ENCODE measurements at places on chromosomes 11 and 22.

- DNase-seq = peak; percentile 52
Measured at GRCh38 chr11:32899438-32899837, 6.8 kb downstream of the QSER1 start.

DNA sequence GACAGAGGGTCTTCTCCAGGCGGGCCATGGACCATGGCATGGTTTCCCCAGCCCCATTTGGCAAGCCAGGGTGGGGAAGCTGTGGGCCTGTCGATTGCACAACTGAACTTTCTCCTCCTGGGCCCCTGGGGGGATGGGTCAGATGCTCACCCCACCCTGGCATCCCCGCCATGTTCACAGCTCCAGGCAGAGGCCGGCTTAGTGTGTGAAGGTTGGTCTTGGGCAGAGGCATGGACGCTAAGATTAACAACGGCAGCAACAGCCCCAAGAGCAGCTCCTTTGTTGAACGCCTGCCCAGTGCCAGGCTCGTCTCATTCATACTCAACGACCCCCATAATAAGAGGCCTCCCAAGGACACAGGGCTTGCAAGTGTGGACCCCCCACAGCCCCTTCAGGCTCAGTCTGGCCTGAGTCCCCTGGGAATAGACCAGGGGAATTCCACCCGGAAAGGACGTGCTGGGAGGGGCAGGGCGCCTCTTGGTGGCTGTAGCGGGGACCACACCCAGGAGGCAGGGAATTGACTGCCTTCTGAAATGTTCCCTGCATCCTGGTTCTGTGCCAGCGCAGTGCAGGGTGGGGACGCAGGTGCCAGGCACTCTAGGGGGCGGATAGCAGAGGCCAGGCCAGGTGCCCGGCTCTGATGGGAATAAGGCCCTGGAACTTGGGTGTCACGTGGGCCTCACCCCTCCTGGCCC, 8.3 kb downstream of the TSPO start:
- peak; percentile 25 for DNase-seq

DNA sequence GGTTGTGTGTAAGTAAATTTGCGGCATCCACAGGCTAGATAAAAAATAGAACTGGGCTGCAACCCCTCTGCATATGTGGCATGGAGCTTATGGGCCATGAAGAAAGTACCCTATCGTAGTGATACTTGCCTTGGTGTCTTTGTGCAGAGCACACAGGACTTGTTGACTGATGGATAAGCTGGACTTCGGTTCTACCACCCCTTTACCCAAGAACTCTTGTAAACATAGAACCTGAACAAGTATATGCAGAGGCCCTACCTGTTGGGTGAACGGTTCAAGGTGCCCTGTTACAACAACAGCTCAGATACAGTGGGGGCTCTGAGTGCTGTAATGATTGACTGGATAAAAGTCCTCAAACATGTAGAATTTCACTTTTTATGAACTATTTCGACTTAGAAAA, 3.0 kb upstream of the LGR4 start:
- DNase-seq = no peak

GRCh38 chr11:122128146-122128545, 12.1 kb upstream of the BLID start:
- DNase-seq = no peak

- DNase-seq = no peak
Measured at GRCh38 chr11:69356703-69357457, 62.9 kb downstream of the MYEOV start.

- DNase-seq = no peak
Measured at GRCh38 chr22:38338772-38339379, 21.6 kb upstream of the CSNK1E start.

DNA sequence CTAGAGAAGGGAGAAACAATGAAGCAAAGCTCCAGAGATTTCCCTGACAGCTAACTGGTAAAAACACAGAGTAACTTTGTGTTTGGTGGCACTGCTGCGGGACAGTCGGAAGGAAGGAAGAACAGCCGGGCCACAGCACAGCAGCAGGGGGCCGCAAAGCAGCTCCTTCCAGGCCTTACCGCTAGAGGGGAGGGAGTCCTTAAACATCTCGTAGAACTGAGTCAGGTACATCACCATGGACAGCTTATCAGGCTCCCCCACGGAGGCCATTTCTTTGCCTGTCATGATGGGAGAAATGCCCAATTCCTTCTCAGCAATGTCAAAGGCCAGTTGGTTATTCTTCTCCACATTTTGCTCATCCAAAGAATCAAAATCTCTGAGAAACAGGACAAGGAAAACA, 114.6 kb upstream of the BID start:
- DNase-seq = peak; percentile 42

GRCh38 chr22:47230251-47230650, 467.8 kb downstream of the TBC1D22A start:
- DNase-seq = no peak

DNA sequence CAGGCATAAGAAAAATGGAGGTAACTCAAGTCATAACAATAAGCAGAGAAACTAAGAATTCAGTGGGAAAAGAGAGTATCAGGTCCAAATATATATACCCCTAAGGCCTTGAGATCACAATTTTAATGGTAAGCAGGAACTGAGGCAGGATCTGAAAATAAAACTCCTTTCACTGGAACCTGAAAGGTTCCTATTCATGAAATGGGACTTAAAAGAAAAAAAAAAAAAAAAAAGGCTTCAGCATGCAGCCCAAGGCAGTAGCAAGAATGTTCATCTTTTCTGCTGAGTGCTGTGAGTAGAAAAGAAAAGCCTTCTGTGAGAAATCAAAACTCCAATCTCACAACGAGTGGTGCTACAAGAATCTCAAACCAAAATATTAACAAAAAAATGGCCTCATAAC, 75.3 kb downstream of the DLG2 start:
- DNase-seq = no peak

- DNase-seq = peak; percentile 40
Measured at GRCh38 chr11:93089474-93090102, 108.2 kb downstream of the SLC36A4 start.

DNA sequence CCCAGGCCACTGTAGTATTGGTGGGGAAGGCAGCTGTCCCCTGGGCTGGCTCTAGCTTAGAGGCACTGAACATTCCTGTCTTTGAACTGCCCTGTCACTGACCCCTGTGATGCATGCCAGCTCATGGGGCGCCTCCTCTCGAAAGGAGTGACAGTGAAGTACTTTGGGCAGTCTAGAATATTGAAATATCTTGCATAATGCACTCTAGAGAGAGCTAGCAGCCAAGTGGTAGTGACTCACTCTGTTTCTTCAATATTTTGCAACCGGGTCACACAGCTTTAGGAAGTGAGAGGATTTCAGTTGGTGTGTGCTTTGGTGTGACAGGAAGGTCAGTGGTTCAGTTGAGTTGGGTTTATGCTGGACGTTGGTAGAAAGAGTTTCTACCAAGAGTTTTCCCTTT, 35.5 kb upstream of the ST14 start:
- peak; percentile 13 for DNase-seq

DNA sequence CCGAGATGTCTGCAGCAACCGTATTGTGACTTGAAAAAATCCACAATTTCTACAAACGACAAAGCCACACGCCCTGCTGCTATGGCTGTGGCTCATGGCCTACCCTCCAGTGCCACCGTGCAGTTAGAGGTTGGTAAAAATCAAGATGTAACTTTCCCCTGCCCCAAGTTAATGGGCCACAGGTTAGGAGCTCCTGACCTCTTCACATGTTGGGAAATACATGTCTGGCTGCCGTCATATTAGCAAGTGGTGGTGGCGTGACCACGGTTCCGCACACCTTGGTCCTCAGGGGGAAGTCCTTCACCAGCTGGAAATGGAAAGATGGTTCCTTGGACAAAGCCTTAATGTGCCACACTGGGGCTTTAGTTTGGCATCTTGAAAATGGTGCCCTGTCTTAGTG, 27.4 kb upstream of the CCND1 start:
- DNase-seq = no peak

All from GM12865 (cell line).